ENCODE measurements at places on chromosomes 7 and 10. TPM values are rescaled to one million over a fixed set of nuclear protein-coding genes. Genes with fewer than 3 reads are reported as not detected.

DNA sequence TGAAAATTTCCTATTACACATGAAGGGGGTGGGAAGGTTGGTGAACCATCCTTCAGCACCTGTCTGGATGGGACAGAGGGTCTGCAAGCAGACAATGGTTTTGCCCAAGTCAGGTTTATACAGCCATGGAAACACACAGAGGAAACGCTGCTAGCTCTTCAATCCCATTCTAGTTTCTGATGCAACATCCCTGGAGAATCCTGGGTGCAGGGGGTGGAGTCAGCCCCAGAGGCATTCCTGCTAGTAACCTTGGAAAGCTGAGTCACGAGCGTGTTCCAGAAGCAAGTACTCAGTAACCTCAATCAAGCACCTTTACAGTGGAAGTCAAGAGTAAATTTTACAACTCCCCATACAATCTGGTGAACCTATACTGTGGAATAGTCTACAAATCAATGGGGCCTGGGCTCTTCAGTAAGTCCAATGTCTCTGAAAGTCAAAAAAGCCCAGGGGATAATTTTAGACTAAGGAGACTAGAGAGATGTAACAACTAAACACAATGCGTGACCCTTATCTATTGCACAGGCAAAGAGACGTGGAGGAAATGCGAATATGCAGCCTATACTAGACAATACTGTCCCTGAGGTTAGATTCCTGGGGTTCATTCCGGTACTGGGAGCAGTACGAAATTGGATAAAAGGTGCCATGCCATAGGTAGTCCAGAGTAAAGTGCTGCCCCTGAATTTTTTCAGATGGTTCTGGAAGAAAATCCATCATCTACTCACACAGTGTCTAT is 95.4 kb downstream of the ZRANB1 start:
- peak; percentile 48 for DNase-seq

OR13A1 gene
- total RNA-seq: 0.04 TPM

AGR3 gene
- not detected for total RNA-seq

DNA sequence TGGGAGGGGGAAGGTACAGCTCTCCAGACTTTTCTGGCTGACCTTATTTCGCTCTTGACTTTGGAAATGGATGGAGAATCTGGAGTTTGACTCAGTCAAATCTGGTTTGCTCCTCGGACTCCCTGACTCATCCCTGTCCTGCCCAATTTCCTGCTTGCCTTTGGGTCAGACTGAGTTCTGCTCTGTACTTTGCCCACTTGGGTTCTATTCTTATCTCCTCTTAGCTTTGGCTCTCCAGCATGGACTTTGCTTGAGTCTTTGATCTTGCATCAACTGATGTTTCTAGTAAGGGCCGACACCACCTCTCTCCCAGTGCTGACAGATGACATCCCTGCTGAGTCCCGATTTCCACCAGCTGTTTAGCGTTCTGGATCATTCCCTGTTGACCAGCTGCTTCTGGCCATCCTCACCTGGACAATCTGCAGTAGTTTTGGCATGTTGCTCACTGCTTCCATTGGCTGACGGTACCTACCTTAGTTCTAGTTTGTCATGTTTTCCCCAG is 335.3 kb downstream of the SUGCT start:
- no peak for DNase-seq

DNA sequence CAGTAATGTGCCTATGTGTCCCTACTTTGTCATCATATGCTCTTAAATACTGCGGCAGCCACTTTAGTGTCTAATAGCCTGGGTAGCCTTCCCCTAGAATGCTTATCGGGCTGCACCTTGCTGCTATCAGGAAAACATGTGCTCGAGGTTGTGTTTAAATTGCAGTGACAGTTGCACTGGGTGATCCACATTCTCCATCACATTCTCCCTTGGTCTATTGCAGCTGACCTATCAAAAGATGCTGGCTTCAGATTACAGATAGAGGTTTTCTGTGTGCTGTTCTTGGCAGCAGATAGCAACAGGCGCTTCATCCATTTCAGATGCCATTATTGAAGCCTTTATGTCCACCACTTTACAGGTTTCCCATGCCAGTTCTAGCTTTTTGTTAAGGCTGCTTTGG is 130.1 kb upstream of the MDFIC start:
- no peak for DNase-seq
